Frontal cortex (tissue), 4 donors: ENCODE measurements at places on chromosomes 6 and 20. TPM values are rescaled to one million over a fixed set of nuclear protein-coding genes. Genes with fewer than 3 reads are reported as not detected.

- DNase-seq: no peak
Observed at GRCh38 chr6:121441477-121441876, 6.0 kb downstream of the GJA1 start.

DNA sequence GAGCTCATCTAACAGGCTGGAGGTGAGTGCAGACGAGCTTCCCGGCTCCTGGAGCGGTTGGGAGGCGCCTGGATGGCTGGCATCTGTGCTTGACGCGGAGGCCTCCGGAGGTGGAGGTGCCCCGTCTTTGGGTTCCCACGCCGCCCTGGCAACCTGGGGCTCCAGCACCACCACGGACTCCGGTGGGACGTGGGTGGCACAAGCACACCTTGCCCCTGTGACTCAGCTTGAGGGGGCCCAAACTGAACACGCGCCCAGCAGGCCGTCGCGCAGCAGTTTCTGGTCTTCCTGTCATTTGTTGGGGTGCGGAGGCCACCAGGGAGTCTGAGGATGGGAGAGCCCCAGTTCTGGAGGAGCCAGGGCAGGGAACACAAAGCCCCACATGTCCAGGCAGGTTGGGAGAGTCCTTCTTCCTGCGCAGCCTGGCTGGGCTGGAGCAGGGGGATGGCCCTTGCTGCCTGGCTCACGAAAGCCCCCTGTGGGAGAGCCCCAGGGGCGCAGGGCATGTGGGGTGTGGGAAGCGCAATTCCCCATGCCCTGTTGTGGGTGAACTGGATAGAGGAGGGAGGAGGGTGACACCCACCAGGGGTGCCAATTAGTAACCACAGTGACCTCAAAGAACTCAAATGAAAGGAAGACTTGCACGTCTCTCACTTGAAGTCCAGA lies 1378.6 kb upstream of the DEFB115 start:
- DNase-seq: no peak

GRCh38 chr6:129102741-129103140 lies 219.8 kb downstream of the LAMA2 start:
- no peak for DNase-seq

- DNase-seq: no peak
Observed at GRCh38 chr20:49976542-49976941, 6.2 kb upstream of the SNAI1 start.

GRCh38 chr6:157232161-157232895 lies 91.0 kb downstream of the TMEM242 start:
- no peak for DNase-seq

DNA sequence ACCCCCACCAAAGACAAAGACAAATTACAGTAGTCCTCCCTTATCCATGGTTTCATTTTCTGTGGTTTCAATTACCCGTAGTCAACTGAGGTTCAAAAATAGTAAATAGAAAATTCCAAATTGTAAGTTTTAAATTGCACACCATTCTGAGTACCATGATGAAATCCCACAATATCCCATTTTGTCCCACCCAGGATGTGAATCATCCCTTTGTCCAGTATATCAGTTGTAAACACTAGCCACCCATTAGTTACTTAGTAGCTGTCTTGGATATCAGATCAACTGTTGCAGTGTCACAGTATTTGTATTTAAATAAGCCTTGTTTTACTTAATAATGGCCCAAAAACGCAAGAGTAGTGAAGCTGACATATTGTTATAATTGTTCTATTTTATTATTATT lies 364.0 kb upstream of the ARID1B start:
- DNase-seq: no peak

GRCh38 chr20:20593447-20594170 lies 118.8 kb downstream of the RALGAPA2 start:
- DNase-seq: no peak

DNA sequence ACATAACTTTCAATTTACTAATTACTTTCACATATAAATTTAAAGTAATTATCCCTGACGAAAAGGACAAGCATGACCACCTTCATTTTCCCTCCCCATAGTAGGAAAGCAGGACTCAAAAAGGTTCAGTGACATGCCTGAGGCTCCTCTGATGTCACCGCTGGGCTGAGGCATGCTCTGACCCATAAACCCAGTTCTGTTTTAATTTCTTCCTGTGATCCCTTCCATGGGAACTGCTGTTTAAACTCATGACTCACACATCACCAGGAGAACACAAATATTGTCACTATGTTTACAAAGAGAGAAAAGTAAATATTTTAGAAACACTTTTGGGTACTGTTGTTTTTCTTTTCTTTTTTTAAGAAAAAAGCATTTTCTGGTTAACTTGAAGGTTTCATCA lies 38.0 kb upstream of the NR2E1 start:
- DNase-seq: no peak

GRCh38 chr6:167699141-167699931 lies 127.4 kb upstream of the AFDN start:
- peak; percentile 64 for DNase-seq

GRCh38 chr6:90610301-90610750 lies 23.5 kb upstream of the MAP3K7 start:
- peak; percentile 24 for DNase-seq

GRCh38 chr20:8774412-8774811 lies 294.5 kb upstream of the PLCB4 start:
- DNase-seq: no peak

GRCh38 chr6:55826941-55827340 lies 48.4 kb downstream of the BMP5 start:
- no peak for DNase-seq

- no peak for DNase-seq
Observed at GRCh38 chr6:132405143-132405915, 4.1 kb upstream of the MOXD1 start.

- no peak for DNase-seq
Observed at GRCh38 chr6:101429270-101429669, 35.8 kb downstream of the GRIK2 start.

The ABHD12 gene
- 42.8 TPM for total RNA-seq

The PXDC1 gene
- total RNA-seq: 7.3 TPM

The GRM1 gene
- 14.3 TPM for total RNA-seq

The KIF25 gene
- total RNA-seq: 0.41 TPM

The CCN2 gene
- 4.1 TPM for total RNA-seq

The HTR1E gene
- under 0.01 TPM for total RNA-seq
